ENCODE measurements at places on chromosomes 11 and 22.

- DNase-seq: no peak
Measured at GRCh38 chr11:72575533-72576242, 98.5 kb downstream of the PDE2A start.

DNA sequence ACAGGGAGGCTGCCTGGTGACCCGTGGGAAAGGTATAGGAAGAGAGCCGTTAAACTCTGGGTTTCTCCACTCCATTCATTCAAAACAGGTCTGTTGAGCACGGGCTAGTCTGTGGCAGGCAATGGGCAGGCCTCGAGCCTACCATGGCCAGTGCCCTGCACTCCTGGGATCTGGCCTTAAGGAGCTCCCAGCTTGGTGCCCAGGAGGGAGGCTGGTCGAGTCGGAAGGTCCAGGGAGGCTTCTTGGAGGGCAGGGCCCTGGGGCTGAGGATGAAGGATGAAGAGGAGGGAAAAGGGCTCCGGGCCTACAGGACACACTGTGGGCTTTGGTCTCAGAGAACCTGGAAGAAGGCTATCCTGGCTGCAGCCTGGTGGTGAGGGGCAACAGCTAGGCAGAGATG is 41.9 kb upstream of the MN1 start:
- no peak for DNase-seq

- DNase-seq: no peak
Measured at GRCh38 chr11:11403763-11404725, 51.0 kb upstream of the CSNK2A3 start.

DNA sequence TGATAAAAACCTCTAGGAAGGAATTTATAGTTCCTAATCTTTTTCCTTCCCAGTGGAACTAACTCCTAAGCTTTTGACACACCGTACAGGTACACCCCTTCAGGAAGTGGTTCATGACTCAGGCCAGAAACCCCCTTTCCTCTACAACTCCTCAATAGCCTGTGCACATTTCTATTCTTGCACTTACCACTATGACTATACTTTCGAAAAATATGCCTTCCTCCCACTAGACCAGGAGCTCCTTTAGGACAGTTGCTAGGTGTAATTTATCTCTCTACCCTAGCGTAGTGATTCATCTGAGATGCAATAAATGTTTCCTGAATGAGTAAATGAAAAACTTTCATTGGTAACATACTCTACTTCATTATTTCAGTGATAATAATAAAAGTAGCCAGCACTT is 14.5 kb downstream of the MAP6 start:
- no peak for DNase-seq

- no peak for DNase-seq
Measured at GRCh38 chr11:102345904-102346303, 1.1 kb upstream of the BIRC2 start.

GRCh38 chr22:19751497-19752245 is 8.9 kb upstream of the TBX1 start:
- no peak for DNase-seq

GRCh38 chr11:15471895-15472799 is 357.4 kb downstream of the INSC start:
- DNase-seq: peak; percentile 40

GRCh38 chr11:66006134-66006890 is 4.0 kb downstream of the BANF1 start:
- DNase-seq: no peak

- no peak for DNase-seq
Measured at GRCh38 chr11:104844451-104844850, 53.8 kb downstream of the CASP12 start.

DNA sequence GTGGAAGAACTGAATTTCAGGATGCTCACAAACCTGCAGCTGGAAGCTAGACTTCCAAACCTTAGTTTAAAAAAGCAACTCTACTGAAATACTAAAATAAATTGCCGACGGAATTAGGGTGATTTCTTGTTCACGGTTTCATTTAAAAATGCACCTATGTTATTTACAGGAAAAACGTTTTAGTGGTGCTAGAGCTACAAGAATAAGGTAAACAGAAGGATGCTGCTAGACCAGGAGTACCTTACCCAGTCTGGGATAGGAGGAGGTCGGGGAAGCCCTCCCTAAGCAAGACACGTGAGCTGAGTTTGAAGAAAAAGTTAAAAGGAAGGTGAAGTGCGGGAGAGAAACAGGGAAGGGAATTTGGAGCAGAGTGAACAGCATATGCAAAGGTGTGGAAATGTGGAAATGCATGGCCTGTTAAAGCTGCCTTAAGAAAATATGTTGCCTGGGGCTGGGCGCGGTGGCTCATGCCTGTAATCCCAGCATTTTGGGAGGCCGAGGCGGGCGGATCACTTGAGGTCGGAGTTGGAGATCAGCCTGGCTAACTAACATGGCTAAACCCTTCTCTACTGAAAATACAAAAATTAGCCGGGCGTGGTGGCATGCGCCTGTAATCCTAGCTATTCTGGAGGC is 1.4 kb upstream of the FTH1 start:
- no peak for DNase-seq

DNA sequence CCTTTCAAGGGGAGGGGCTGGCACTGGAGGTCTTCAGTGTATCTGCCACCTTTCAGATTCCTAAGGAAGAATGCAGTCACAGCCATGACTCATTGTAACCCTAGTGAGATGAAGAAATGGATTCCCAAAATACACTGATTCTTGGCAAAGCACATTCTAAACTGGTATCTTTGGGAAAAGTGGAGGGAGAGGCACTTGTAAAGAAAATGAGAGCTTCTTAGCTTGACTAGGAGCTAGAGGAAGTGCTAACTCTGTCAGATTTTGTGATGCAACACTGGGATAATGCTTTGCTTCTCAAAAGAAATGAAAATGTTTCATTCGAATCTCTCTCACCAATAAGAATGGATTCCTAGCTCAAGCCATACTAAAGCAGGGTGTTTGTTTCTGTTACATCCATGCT is 14.3 kb downstream of the NRIP3 start:
- no peak for DNase-seq

DNA sequence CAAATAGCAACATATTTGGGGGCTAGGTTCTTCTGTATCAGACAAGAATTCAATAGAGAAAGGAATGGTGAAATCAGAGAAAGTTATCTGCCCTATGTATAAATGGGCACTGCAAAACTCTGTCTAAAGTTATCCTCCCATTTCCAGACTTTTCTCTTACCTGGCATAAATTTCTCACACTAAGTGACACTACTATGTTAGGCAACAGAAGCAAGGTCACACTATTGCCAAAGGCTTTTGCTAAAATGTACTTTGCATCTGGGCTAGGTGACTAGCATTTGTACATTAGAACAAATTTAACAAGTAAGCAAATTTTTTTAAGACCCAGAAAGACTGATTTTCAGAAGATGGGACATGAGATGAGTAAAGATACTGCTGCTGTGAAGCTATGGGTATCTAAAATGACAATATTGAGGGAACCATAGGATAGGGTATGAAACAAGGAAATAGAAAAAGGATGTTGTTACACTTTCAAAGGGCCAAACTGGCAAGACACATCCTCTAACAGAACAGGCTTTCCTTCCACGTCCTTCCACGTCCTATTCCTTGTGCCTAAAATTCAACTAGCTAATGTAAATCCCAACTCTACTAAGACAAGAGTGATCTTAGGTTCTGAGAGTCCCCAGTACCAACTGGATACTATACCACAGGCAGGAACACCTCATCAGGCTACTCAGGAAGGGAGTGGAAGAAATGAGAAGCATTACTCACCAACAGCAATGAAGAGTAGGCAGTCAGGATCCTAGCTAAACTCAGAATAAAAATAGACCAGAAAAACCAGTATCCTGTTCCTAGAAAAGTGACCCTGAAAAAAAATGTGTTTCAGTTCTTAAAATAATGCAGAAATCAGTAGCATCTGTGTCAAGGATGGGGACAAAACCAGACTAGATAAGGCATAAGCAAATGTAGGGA is 22.6 kb downstream of the GDPD4 start:
- DNase-seq: no peak

DNA sequence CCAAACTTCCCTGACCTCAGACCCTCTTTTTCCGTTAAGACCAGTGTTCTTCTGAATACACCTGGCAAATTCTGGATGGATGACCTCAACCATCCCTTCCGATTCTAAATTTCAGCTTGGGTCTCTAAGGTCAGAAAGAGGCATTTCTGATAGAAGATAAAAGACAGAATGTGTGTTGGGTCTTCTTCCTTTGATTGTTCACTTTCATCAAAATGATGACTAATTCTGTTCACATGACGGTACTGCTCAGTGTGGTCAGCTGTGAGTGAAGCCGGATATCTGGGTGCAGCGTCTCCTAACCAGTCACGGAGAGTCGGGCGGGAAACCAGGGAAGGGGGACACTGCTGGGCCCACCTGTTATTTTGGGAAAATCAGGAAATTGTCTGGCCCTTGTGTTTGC is 151.6 kb upstream of the NAV2 start:
- no peak for DNase-seq

- DNase-seq: no peak
Measured at GRCh38 chr11:120095516-120095915, 42.4 kb downstream of the TRIM29 start.

- DNase-seq: no peak
Measured at GRCh38 chr22:45521178-45521577, 18.5 kb downstream of the FBLN1 start.

DNA sequence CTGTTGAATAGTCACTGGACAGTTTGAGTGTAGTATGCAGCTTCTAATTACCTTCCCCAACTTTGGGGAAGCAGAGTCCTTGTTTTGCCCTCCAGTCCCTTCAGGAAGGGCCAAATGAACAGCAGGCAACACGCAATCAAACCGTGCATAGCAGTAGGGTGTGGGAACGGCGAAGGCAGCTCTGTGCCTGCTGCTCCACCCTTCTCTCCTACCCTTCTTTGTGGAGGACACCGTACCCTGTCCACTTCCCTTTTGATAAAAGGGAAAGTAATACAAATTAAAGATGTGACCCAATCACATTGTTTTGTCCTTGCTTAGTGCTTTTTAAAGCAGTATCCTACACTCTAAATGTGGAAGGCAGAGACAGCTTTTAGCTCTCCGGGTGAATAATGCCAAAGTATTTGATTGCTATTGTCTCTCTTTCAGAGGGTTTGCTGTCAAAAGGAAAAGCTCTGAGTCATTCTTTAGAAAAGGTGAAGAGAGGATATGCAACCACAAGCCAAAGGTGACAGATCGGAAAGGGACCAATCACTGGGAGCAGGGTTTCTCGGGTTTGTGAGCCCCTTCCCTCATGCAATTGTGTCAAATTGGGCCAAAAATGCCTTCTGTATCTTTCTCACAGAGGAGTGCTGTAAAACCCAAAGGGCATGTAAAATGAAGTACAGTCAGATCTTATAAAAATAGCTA is 407.3 kb upstream of the CCDC90B start:
- DNase-seq: no peak

DNA sequence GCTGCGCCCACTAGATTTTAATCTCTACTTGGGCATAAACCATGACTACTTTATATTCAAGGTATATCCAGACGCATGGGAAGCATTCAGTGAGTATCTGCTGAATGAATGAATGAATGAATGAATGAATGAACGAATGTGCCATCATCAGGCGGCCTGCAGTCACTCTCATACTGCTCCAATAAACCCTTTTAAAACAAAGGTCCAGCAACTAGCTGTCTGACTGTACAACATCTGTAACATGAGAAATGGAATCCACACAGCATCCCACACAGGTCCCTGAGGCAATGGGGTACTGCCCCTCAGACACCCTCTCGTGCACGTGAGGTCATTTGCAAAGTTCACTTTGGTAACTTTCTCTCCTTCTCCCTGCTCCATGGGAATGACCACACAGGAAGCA is 147.5 kb downstream of the LARGE1 start:
- no peak for DNase-seq

GRCh38 chr22:45731041-45731797 is 59.6 kb downstream of the ATXN10 start:
- no peak for DNase-seq

DNA sequence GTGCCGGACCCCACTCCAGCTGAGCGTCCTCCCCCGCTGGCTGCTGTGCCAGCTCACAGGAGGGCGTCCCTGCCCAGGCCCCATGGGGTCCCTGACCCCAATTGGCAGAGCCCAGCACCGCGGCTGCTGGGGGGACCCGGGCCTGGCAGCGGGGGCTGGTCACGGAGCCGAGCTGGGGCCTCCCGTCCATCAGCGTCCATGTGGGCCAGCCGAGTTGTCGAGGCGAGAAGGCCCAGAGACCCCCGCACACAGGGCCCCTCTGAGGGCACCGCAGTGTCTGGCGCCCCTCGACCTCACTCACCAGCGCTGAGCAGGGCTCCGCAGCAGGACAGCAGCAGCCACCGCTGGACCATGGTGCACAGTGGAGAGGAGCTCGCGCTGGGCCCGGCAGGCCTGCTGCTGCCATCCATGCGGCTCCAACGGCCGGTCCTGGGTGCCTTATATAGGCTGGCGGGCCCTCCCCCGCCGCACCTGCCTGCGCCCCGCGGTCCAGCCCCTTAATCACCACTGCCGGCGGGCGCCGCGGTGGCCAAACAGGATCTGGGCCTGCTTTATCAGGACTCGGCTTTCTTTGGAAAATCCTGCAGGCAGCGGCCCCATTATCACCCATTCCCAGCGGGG is at the start of gene MUC6:
TSS of gene MUC6 (minus strand) at position 416 of the 621 bp plus-strand sequence. CDS start at position 353, 63 bp downstream.
- no peak for DNase-seq

GRCh38 chr11:25242928-25243327 is 746.1 kb downstream of the LUZP2 start:
- DNase-seq: no peak

GRCh38 chr11:77287615-77288273 is 13.7 kb downstream of the GDPD4 start:
- DNase-seq: no peak

- no peak for DNase-seq
Measured at GRCh38 chr11:22778642-22779041, 51.0 kb downstream of the SVIP start.
